ENCODE measurements at places on chromosomes 16 and 17.

DNA sequence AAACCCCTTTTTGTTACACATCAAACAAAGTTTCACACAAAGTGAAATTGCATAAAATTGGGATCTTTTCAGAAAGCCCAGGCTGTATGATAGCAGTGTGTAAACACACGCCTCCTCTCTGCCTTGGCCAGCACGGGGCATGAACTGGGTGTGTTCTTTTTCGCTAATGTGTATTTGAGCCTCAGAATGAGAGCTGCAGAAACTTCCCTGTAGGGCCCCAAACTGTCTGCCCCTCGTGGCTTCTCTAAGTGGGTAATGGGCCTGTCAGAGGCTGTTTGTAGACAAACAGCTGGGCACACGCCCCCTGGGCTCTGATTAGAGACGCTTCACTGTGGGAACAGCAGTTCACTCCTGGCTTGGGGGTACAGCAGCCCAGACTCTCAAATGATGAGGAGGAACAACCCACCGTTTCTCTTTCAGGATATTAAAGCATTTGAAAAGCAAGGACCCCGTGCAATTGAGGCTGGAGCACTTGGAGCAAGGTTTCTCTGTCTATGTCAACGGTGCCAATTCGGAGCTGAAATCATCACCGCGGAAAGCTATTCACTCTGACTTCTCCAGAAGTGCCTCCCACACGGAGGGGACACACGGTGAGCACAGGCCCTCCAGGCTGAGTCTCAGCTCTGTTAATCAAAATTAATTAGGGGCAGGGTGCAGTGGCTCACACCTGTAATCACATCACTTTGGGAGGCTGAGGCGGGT is 78.4 kb downstream of the KATNIP start:
- DNase-seq = no peak

DNA sequence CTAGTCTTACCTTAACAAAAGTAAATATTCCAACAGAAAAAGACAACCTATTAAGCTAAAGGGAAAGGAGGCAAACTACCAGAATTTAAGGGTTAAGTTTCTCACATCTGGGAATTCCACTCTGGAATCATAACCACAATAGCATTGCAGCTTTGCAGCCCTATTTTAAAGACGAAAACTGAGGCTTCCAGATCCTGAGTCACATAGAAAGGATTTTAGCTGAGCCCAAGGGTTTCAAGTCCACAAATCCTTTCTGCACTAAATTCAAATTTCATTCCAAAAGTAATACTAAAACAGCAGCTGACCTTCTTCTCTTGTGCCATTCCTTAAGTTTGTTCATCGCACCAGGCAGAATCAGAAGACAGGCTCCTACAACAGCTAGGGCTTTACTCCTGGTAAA is 17.8 kb downstream of the XYLT1 start:
- DNase-seq = no peak

- DNase-seq = no peak
Observed at GRCh38 chr16:79602628-79603014, 2.1 kb upstream of the MAF start.

- DNase-seq = no peak
Observed at GRCh38 chr17:62572888-62573401, 54.5 kb upstream of the MRC2 start.

DNA sequence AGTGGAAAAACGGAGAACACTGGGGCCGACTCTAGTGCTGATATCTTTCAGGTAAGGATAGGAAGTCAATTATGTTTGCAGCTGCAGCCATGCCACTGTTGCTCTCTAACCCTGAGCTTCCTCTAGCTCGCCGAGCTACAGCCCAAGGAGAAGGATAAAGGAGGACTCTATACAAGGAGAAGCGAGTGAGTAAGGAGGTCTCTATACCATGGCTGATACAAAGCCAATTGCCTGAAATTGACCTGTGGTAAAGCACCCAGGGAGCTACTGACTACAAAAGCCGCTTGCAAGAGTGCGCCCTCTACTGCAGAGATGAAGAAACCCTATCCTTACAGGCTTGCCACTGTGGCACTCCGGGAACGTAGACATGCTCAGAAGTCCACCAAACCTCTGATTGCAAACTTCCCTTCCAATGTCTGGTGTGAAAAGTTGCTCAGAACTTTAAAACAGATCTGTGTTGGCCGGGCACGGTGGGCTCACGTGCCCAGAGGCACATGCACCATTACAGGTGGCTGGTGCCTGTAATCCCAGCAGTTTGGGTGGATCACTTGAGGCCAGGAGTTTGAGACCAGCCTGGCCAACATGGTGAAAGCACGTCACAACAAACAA is 10.8 kb upstream of the SLC46A1 start:
- DNase-seq = peak; percentile 62

DNA sequence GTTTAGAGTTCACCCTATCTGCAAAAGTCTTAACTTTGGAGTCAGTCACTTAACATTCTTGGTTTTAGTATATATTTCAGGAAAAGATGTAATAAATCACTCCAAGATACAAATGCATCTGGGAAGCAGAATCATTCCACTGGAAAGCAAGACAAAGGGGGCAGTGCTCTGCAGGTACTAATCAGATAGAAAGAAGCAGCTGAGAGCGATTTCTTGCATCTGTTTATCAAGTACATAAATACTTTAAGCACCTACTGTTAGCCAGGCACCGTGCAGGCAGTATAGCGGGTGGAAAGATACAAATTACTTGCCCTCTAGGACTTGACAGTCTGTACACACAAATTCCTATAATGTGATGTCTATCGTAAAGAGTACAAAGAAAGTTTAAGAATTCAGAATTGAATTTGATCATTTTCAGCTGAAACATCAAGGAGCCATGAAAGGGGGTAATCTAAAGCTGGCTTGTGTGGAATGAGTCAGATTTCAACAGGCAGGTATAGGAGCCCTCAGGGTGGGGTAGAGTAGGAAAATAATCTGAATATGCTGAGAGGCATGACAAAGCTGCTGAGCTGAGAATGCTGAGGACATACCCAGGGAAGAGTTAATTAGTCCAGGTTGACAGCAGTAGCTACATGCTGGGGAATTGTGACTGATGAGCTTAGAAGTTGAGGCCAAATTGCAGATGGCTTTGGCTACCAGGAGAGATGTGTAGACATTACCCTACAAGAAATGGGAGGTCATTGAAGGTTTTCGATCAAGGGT is 110.2 kb downstream of the CA10 start:
- no peak for DNase-seq

DNA sequence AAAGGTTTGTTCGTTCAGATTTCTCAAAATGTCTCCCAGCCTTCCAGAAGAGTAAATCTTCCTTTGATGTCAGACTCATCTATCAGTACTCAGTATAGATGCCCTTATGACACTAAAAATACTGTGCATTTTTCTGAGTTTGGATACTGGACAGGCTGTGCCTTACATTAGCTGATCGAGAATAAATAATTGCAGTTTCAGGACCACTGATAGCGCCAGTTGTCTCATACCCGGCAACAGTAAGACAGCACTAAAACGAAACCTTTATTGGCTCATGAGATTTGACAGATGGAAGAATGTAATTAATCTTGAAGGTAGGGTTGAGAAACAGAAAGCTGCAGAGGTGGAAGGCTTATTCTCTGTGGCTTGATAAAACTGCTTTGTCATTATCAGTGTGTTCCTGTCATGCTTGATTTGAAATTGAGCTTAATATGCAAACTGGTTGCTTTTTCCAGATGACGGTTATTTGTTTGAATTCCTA is 1.2 kb downstream of the ATP6V0A1 start:
- peak; percentile 44 for DNase-seq

- peak; percentile 82 for DNase-seq
Observed at GRCh38 chr16:30619638-30620037, 9.4 kb upstream of the ZNF689 start.

DNA sequence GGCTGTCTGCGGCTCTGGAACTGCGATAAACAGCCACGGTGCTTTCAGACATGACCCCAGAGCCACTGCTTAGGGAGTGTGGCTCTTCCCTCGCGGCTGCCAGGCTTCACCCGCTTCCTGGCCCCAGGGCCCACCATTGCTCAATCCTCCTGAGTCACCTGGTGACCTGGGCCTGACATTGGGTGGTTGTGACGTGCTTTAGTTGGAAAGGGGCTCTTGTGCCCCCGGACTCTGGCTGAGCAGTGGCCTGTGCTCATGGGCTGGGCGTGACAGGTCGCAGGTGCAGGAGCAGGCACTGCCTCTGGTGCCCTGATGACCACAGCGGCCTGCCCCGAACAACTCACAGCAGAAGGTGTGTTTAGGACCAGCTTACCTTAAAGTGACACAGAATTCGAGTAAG is 8.6 kb upstream of the NUDT16L1 start:
- DNase-seq = no peak

DNA sequence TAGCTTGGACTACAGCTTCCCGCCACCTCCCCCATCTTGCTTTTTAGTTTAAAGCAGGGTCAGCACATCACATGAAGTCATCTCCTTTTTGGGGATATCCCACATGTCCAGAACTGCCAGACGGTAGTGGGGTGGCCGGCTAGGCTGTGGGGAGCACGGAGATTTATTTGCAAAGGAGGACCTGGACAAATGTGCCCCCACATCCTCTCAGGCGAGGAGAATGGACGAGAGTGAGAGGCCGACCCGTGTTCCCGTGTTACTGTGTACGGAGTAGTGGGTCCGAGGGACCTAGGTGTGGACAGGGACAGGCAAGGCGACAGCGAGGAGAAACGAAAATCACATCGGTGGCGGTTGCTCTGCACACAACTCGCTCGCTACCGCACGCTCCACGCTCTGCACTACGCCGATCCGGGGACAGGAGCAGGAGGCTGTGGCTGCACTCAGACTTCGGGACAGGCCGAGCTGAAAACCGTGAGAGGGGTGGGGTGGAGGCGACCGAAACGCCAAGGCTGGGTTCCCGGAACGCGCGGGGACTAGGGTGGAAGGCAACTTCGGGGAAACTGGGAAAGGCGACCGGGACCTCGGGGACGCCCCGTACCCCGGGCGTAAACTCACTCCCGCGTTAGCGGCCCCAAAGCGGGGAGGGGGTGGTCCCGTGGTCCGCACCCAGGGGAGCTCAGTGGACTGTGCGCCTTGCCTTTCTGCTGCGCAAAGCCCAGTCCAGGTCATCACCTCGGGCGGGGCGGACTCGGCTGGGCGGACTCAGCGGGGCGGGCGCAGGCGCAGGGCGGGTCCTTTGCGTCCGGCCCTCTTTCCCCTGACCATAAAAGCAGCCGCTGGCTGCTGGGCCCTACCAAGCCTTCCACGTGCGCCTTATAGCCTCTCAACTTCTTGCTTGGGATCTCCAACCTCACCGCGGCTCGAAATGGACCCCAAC is at the start of gene MT1A:
Gene MT1A (plus strand): TSS at position 853 of the 937 bp plus-strand sequence. CDS start 73 bp downstream, at position 926.
- DNase-seq = no peak

DNA sequence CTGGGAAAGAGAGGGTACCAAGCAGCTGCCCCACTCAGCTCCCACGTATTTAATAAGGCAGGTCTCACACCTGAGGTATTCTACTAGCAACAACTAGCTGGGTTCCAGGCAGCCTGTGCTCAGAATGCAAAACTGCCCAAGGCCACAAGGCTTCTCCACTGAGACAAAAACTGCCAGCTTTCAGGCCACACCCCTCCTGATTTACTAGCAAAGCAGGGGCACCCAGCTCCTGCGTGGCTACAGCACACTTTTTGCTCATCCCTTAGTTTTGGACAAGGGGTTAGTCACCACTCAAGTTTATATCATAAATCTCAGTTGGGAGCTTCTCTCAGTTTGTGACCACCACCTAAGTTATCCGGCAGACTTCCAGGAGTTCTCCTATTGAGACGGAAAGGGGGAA is 494.6 kb downstream of the CDH11 start:
- no peak for DNase-seq

DNA sequence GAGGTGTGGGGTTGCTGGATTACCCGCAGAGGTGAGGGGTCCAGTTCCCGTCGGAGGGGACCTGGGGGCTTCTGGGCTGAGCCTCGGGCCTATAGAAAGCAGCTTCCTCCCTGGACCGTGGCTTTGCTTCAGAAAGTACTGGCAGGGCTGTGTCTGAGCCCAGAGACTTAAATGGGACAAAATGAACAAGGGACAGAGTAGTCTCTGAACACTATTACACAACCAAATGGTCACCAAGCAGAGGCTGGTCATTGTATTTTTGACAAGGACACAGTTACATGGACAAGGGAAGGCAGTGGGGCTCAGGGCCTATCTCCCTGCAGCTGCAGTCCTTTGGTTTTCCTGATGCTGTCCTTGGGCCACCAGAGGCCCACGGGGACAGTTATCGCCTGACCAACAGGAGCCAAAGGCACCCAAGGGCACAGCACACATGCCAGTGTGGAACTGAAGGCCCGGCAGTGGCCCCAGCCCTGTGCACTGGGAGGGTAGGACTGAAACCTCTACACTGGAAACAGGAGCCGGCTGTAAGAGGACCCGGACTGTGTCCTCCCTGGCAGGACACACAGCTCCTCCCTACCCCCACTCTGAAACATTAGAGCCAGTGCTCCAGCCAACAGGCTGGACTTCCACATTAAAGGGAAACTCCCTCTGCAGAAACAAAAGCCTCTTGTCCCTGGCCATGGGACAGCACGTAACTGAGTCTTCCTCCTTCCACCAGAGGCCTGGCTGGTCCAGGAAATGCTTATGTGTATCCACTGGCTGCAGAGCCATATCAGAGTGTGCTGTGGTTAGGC is 26.0 kb upstream of the ERN1 start:
- DNase-seq = no peak

GRCh38 chr17:5238333-5238732 is 3.7 kb upstream of the SCIMP start:
- no peak for DNase-seq

- no peak for DNase-seq
Observed at GRCh38 chr16:78094166-78094565, 5.3 kb upstream of the WWOX start.

- DNase-seq = peak; percentile 28
Observed at GRCh38 chr16:71537643-71538042, 11.4 kb downstream of the CHST4 start.

All from kidney glomerular epithelial cell (primary cell).